ENCODE measurements at places on chromosomes 16 and 17.

GRCh38 chr16:74745926-74746325, 28.7 kb downstream of the FA2H start:
- DNase-seq = no peak

- no peak for DNase-seq
These were observed 27.8 kb upstream of the MRTFB start for GRCh38 chr16:14043278-14043677.

DNA sequence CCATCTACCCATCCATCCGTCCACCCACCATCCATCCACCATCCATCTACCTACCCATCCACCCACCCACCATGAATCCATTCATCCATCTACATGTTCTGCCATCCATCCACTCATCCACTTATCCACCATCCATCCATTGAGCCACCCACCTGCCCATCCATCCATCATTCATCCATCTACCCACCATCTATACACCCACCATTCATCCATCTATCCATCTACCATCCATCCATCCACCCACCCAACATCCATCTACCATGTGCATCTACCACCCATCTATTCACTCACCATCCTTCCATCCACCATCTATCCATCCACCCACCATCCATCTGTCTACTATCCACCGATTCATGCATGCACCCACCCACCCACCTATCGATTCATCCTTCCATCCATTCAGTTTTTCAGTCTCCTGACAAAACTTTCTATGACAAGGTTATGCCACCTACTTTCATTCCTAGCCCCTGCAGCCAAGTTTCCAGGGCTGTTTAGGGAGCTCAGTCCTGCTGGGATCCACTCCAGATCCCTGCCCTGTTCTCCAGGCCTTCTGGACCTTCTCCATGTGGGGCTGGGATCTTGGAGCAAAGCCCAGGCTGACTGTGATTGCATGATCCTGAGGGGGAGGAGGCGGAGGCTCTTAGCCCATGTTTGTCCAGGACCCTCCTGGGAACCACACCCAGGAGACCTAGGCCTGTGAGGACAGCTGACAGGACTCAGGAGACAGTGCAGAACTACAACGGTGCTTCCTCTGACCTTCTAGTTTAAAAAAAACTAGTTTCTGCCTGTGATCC, 27.4 kb downstream of the BCO1 start:
- no peak for DNase-seq

DNA sequence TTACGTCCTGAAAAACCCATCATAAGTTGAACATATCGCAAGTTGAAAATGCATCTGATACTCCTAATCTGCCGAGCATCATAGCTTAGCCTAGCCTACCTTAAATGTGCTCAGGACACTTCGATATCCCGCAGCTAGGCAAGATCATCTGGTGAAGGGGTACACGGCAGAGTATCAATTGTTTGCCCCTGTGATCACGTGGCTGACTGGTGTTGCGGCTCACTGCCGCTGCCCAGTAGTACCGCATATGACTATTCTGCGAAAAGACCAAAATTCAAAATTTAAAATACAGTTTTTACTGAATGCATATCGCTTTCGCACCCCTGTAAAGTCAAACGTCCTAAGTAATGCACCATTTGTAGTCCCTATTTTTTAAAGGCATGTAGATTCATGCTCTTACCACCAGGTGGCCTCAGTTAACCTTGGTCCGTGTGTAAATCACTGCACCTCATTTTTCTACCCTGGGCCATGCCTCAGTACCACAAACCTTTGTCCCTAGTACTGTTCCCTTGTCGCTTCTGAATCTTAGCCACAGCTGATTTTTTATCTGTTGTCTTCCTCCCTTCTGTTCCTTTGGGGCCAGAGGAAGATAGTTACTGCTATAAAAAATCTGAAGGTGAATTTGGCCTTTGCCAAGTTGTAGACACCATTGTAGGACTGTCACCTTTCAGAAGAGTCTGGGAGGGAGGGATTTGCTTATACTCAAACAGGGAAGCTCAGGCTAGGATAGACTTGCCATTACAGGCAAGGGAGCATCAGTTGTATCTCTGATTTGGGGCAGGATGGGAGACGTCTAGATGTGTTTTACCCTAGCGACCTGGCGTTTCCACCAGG, 34.4 kb downstream of the WWP2 start:
- DNase-seq = peak; percentile 61
